Stimulated activated naive CD4-positive, alpha-beta T cell treated with Interleukin-2 at 50 U/mL for 16 hours (primary cell): ENCODE measurements at places on chromosomes 2 and 18.
A peak's percentile ranks its signal among the peaks of the same experiment; 100 is the strongest.

DNA sequence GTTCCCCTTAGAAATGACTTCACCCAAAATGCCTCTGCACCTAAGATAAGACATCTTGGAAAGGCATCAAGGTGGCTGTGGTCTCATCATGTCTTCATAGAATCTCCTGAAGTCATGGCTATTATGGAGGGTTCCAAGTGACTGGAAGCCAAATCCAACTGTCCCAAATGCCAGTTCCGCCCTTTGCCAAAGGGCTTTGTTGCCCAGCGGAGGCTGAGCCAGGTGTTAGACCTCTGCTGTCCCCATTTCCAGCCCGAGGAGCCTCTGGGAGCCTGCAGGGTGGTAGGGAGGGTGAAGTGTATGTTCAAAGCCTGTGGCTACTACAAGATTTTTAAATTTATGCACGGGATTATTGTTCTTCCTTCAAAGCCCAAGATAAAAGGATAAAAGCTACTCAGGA, 25.7 kb downstream of the RHOB start:
- DNase-seq: no peak

DNA sequence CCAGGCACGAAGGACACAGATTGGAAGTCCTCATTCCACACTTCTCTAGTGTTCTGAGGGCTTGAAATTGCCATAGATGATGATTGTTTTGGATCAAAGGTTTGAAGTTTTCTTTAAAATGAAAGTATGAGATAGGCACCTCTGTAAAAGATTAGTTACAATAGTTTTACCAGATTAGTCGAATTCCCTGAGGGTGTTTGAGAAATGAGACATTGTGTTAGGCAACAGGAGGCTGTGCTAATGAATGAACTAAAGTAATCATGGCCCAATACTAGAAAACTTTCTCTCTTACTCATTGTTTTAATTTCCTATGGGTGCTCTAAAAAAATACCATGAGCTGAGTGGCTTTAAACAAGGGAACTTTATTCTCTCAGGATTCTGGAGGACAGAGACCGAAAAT, 421.7 kb downstream of the RNF144A start:
- DNase-seq: no peak

- DNase-seq: no peak
Measured at GRCh38 chr18:22694954-22695353, 238.2 kb upstream of the RBBP8 start.

DNA sequence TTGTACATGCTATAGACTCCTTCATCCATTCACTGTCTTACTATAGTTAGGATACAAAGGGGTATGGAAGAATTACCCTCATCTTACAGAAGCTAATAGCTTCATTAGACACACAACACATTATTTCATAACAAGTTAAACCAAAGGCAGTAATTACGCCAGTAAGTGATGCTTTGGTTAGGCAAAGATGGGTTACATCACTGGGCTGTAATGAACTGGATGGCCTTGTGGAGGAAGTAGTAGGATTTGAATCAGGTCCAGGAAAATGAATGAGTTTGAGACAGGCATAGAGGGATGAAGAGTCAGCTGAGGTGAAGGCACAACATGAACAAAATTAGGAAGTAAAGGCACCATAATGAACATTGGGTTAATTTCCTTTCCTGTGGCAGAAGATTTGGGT, 80.1 kb downstream of the SOCS6 start:
- DNase-seq: no peak

- no peak for DNase-seq
Measured at GRCh38 chr2:71813315-71813714, 334.3 kb downstream of the CYP26B1 start.

- DNase-seq: peak; percentile 15
Measured at GRCh38 chr2:84782717-84783442, 98.0 kb downstream of the TRABD2A start.

DNA sequence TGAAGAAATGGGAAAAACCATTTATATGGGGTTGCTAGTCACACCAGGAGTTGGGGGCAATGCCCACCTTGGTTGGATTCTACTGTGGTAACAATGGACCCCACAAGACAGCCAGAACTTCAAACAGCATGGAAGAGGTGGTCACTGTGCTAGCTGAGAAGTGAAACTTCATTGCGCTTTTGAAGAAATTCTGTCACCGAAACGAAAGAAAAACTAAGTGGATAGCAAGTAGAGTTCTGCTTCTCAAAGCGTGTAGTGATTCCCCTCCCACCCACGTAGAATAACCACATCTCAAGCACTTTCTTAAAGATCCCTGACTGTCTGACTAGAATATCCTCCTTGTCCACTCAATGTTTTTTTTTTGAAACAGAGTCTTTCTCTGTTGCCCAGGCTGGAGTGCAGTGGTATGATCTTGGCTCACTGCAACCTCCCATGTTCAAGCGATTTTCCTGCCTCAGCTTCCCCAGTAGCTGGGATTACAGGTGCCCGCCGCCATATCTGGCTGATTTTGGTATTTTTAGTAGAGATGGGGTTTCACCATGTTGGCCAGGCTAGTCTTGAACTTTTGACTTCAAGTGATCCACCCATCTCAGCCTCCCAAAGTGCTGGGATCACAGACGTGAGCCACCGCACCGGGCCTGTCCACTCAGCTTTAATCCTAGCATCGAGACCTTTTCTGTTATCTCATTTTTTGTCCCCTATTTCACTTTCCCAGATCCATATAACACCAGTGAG, 30.1 kb upstream of the CCL20 start:
- DNase-seq: no peak

DNA sequence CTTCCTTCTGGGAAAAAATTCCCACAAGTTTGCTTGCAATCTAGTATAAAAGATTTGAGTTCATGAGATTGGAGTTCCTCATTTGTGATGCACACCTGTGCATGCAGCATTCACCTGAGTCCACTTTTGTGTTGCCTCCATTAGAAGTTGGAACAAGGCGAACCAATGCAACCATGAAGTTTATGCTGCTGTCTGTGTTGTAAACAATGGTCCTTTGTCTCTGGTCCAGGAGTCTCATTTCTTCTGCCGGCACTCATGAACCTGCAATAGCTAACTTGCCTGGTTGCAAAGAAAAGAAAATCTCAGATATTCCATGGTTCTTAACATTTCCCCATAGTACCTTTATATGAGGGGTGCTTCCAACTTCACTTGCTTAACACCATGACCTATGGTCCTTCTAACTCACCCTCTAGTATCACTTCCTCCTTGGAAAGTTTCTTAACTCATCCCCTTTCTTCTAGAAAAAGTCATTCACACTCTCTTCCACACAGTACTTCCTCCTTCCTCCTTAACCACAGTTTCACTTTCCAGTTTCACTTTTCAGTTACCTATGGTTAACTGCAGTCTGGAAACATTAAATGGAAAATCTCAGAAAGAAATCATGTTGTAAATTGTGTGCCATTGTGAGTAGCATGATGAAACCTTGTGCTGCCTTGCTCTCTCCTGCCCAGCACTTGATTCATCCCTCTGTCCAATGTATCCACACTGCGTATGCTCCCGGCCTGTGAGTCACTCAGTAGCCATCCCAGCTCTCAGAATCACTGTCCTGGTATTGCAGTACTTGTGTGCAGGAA, 128.8 kb upstream of the TRIB2 start:
- DNase-seq: no peak

DNA sequence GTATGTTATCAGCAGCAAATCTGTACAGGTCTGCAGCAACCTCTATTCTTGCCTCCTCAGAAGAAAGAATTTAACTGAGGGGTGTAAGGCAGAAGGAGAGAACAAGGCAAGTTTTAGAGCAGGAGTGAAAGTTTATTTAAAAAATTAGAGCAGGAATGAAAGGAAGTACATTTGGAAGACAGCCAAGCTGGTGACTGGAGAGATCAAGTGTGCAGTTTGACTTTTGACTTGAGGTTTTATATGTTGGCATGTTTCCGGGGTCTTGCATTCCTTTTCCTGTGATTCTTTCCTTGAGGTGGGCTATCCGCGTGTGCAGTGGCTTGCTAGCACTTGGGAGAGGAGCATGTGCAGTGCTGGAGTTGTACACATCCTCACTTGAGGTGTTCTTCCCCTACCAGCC, 16.5 kb upstream of the CERS6 start:
- DNase-seq: no peak

GRCh38 chr2:11326677-11327211, 17.7 kb downstream of the ROCK2 start:
- DNase-seq: no peak

GRCh38 chr2:198762441-198762840, 695.3 kb downstream of the SATB2 start:
- no peak for DNase-seq

GRCh38 chr2:241000831-241001321, 2.5 kb downstream of the SNED1 start:
- DNase-seq: no peak

DNA sequence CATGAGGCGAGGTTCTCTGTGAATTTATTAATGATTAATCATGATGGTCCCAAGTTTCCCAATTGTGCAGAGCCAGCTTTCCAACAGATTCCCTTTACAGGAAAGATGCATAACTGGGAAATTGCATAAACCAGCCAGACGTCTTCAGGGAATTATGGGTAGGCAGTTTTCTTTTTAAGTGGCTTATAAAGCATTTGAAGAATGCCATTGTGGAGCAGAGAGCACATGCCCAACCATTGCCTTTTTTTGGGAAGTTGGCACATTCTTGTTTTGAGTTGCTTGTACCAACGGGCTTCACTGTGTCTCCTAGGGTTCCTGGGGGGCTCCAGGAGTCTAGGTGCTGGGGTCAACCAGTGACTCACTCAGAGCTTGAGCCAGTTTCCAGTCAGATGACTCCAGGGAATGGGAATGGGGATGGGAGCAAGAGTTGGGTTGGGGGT, 231.7 kb upstream of the FOSL2 start:
- no peak for DNase-seq

DNA sequence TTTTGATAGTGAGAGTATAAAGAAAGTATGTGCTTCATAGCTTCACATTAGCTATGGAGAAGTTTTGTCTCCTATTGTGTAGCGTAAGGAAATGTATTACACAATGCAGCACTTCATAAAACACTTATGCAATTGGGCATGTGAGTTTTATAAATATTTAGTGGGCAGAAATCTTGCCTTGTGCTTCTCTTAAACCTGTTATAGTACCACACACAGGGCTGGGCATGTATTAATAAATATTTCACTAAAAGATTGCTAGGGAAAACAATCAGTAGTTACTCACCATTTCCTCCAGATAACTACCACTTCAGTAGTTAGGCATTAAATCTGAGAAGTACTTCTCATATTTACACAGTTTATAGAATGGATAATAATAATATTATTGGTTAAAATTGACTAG, 1080.8 kb upstream of the PIK3C3 start:
- no peak for DNase-seq

DNA sequence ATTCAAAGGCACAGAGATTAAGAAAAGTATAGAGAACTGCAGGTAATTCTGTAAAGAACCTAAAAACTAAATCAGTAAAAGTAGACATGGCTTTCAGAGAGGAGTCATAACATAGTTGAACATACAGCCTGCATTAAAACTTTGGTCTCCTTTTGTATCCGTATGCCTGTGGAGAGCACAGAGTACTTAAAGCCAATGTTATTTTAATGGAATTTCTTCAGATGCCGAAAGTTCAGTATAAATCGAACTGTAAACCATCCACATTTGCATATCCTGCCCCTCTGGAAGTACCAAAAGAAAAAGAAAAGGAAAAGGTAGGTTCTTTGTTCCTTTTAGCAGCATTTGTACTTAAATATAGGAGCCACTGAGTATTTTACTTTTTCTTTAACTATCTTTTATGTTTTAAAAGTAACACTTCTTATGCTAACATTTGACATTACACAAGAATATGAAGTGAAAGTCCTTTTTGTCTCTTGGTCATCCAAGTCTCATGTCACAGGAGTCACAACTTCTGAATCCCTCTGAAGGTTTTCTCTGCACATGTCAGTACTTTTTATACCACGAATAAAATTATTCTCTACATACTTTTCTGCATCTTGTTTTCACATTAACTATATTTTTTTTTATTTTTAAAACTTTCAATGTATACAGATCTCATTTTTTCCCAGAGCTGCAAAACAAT, 34.9 kb upstream of the ARMC9 start:
- DNase-seq: no peak

- no peak for DNase-seq
Measured at GRCh38 chr2:183998797-183999190, 599.5 kb upstream of the ZNF804A start.
